ENCODE measurements at places on chromosomes 1 and 21.

DNA sequence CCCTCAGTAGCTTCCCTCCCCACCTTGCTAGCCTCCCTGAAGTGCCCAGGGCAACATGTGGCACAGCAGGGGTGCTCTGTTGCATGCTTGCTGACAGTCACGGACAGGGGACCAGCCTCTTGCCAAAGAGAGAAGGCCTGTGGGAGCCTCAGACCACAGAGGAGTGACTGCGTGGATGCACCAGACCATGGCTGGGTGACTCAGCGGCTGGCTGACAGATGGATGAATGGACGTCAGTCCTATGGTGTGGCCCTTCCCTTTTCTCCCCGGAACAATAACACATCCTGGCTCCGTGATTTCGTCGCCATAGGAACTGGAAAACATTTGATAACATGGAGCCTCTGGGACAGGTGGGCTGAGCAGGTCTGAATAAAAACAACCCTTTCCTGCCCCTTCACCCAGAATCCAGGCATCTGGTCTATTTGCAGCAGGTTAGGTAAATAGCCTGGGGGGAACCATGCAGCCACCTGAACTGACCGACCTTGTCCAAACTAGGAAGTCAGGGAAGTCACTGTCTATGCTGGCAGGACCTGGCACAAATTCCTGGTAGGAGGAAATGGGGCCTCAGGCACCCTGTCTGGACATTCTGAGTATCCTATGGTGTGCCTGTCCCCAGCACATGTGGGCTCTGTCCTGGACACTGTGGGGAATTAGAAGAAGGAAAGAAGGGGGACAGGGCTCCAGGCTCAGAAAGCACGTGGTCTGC is 53.3 kb downstream of the NENF start:
- DNase-seq: no peak

- DNase-seq: peak; percentile 50
Measured at GRCh38 chr1:91684481-91685196, 184.0 kb downstream of the CDC7 start.

GRCh38 chr1:203117611-203118575 is 9.6 kb upstream of the ADORA1 start:
- DNase-seq: peak; percentile 81

DNA sequence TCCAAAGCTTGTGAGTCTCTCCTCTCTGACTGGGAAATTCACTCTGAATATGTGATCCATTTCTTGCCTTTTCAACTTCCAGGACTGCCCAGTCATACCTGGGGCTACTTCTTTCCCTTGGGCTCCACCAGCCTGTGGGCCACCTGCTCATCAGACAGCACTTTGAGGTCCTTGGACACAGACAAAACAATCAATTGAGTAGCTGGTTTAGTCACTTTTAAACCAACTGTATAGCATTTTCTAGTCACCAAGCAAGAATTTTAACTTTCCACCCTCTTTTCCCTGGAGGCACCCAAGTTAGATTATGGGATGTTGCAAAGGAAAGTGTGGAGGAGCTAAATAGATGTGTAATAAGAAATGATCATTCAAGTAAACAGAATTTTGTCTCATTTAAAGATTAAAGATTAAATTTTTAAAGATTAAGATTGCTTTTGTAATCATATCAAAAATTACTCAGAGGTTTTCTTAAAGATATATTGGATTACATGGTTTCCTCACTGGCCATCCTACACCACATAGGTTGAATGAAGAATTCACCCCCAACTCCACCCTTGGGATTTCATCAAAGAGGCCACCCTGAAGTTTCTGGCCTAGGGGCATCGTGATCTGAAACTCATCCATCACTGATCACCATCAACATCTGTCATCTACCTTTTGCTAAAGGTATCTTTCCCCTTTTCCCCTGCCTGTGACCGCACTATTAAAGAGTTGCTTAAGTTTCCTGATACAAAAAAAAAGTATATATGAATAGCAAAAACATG is 219.2 kb upstream of the NR5A2 start:
- DNase-seq: no peak

DNA sequence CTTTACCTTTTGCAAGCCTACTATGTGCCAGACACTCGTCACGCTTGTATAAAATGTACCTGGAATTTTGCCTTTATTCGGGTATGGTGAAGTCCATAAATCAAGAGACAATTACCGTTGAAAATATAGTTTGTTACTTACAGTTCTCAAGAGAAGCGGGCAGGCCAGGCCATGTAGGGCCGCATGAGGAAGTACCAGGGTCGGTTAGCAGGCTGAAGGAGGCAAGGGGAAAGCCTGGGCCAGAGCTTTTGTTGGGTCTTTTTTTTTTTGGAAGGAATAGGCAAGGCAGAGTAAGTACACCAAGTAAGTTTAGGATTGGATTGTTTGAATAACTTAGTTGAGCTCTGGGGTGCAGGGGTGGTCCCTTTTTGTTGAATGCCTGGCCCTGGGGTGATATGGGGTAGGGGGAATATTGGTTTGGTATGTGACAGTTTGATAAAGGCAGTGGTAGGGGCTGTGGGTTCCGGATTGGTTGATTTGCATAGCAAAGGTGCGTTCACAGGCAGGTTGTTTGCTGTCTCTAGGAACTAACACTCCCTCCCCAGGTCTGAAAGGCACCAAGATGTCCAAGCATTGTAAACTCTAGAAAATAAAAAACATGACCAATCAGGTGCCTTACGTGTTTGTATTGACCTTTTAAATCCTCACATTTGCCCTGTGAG is 80.7 kb downstream of the KAZN start:
- no peak for DNase-seq

DNA sequence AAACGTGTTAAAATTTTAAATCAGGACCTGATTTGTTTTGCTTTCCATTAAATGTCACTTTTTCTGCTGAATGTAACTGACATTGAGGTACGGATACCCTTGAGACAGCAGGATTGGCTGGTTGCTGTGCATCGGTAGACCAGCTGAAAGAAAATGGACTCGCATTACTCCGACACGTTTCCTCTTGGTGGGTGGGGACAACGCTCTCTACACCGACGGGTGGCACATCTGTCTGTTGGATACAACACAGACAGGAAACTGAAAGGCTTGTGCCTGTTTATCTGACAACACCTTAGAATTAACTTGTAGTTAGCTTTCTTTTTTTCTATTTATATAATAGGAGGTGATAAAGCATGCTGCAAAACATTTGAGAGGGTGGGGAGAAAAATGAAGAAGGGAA is 19.4 kb downstream of the PRPF38A start:
- no peak for DNase-seq

- peak; percentile 83 for DNase-seq
Measured at GRCh38 chr1:153510984-153511410, 24.8 kb downstream of the S100A6 start.

DNA sequence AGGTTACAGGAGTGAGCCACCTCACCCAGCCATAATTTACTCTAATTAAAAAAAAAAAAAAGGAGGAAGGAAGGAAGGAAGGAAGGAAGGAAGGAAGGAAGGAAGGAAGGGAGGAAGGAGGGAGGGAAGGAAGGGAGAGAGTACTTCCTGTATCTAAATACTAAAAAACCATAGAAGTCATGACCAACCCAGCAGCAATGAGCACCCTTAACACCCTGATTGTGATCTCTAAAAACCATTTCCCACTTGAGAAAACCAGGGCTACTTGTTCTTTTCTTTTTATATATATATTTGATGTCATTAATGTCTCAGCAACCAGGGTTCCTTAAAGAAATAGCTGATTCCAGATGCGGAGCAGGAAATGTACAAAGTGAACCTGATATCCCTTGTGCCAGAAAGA is 31.2 kb downstream of the ARID4B start:
- no peak for DNase-seq

DNA sequence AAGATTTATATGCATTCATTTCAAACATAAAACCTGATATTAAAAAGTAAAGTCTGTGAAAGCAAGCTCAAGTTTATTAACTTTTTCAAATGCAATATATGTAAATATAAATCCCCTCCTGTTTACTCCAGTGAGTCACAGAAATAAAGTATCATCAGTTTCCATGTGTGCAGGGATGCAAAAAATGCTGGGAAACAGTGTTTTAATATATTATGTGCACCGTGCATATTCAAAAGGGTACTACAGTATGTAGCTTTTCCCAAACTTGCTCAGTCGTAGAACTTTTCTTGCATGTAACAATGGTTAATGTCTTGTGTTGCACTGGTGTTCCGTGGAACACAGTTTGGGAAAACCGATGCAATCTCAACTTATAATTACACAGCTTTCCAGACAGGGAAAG is 60.7 kb downstream of the CCDC185 start:
- DNase-seq: no peak

GRCh38 chr1:27000817-27001460 is 7.4 kb downstream of the TRNP1 start:
- peak; percentile 15 for DNase-seq

DNA sequence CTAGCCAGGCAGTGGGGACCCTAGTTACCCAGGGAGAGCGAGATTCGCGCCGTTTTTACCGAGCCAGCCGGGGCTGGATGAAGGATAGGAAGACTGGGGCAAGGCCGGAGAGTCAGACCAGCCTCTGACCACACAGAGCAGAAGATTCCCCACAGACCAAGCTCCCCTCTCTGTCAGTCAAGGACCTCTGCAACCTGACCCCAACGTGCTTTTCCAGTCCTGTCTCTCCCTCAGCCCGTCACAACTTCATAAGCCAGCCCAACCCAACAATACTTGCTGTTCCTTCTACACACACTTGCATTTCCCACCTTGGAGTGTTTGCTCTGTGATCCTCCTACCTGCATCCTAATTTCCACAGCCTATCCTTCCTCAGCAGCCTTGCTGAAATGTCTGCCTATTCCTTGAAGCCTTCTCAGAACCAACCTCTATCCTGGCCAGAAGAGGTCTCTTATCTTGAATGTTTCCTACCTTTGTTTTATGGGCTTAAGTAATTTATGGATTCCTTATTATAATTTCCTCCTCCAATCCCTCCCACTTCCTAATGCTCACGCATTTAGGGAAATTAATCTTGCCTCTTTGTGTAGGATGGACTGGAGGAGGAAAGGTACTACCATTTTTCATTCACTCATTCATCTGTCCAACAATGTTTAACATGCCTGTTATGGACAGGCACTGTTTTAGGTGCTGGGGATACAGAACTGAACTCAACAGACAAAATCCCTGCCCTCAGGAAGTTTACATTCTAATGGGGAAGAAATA is at the start of gene GSTM3:
TSS of gene GSTM3 (minus strand) at position 424 of the 759 bp plus-strand sequence. CDS start 751 bp downstream, outside the sequence.
- no peak for DNase-seq

DNA sequence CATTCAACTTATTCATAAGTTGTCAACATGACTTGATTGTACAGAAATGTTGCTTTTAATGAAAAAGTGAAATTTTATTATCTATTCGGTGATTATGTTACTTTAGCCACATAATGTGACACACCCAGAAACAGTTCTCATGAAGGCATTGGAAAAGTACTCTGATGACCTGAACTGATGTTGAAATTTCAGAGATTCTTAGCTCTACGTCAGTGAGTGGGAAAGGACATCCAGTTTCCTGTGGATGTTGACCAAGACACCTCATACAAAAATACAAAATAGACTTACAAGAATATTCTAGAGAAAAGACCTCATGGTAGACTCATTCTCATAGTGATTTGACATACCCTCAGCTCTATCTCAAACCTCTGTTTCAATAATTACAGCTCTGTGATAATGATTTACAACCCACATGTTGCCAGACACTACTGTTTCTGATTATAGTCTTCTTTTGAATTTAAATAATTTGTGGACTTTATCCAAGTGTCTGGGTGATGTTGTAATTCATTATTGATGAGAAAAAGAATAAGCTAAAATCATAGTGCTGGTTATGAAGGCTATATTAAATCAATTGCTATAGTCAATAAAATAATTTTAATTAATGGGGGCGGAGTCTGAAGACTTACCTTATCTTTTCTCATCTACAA is 37.3 kb downstream of the KCNK2 start:
- no peak for DNase-seq

- DNase-seq: no peak
Measured at GRCh38 chr1:202076050-202076511, 46.6 kb upstream of the GPR37L1 start.

- no peak for DNase-seq
Measured at GRCh38 chr1:53525595-53525994, 66.4 kb downstream of the DMRTB1 start.

DNA sequence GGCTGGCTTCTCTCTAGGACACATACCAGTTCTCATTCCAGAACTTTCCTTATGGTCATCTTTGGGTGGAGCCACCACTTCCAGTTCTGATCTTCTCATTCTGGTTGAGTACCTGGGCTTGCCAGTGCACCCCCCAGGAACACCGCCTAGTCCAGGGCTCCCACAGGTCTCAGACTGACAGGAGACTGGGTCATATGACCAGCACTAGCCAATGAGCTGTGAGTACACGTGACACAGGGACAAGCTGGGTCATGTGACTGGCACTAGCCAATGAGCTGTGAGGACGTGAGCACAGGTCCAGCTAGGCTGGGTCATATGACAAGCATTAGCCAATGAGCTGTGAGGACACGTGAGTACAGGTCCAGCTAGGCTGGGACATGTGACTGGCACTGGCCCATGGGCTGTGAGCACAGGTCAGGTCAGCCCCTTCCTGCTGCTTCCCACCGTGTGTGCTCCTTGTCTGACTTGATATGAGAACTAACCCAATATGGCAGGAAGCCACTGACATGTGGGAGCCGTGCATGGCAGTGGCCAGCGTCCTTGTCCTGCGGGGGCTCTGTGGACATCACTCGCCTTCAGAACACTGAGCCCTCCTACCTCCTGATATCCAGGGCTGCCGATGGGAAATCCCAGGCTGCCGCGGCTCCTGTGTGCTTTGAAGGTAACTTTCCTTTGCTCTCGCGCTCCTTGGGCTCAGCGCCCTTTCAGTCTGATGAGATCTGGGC is 22.7 kb downstream of the KRTAP10-1 start:
- no peak for DNase-seq

DNA sequence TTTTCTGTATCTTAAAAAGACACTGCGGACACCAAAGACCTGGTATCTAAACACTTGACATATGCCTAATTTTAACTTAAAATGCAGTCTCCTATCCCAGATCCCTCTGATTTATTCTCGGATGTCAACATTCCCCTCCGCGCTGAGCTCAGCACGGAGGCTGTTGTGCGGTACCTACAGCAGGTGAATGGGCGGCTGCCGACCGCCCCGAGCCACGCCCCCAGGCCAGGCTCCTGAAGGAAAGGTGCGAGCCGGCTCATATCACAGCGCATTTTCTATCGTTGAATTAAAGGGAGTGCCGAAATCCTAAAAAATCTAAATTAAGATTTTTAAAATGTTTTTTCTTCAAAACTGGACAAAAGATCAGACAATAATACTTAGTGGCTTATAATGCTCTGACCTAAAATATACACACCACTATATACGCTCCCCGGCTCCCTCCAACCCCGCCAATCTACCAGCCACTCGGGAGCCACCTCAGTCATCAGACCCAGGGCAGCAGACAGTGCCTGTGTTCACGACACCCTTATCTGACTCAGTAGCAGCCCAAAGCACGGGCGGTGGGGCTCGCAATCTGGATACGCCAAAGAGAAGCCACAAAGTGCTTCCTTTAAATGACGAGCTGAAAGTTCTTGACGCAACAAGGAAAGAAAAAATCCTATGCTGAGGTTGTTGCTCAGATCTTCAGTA is 4.1 kb downstream of the WRAP73 start:
- DNase-seq: no peak

DNA sequence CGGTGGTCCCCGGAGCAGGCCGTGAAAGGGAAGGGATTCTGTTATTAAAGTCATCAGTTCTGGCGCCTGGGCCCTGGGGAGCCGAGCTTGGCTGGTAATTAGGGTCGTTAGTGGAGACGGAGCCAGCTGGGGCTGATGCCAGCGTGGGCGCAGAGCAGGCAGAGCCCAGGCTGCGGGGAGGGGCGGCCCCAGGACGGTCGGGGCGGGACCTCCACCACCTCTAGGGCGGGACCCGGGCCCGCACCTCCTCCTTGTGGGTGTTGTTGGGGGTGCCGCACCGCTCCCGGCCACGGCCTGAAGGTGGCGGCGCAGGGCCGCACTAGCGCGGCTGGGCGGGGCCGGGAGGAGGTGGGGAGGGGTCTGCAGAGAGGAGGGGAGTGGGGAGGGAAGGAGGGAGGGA is 470.6 kb downstream of the PTPRU start:
- DNase-seq: no peak
